Central memory CD4-positive, alpha-beta T cell (primary cell): ENCODE measurements at places on chromosomes 6 and 20.

GRCh38 chr6:6788394-6789032 lies 200.0 kb downstream of the LY86 start:
- DNase-seq, result no peak

- no peak for DNase-seq
Measured at GRCh38 chr6:41942067-41942851, 651 bp upstream of the CCND3 start.

GRCh38 chr20:57732226-57732625 lies 22.4 kb upstream of the PMEPA1 start:
- no peak for DNase-seq

DNA sequence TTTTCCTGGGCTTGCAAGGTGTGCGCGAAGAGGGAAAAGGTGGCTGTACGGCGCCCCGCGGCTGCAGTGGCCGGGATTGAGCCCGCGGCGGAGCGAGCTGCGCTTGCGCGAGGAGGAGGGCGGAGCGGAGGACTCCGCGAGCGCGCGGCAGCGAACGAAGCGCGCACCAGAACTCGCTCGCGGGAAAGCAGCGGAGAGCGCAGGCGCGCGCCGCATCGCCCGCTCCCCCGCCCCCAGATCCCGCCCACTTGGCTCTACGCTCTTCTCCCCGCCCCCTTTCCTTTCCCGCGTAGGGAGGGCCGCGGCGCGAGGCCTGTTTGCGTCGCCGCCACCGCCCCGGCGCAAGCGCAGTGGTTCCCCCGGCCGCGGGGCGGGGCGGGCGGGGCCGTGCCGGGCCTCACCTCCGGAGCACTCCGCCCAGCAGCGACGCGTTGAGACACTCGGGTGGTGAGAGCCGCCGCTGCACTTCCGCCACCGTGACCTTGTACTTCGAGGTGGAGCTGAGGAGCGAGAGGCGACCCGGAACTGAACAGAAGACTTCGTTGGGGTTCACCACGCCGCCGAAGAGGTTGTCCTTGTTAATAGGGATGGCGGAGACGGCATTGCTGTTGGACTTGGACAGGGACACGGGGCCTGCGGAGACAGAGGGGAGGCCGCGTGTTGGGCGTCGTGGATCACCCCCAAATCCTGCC lies 10.6 kb downstream of the TFAP2A start:
- DNase-seq, result peak; percentile 85

DNA sequence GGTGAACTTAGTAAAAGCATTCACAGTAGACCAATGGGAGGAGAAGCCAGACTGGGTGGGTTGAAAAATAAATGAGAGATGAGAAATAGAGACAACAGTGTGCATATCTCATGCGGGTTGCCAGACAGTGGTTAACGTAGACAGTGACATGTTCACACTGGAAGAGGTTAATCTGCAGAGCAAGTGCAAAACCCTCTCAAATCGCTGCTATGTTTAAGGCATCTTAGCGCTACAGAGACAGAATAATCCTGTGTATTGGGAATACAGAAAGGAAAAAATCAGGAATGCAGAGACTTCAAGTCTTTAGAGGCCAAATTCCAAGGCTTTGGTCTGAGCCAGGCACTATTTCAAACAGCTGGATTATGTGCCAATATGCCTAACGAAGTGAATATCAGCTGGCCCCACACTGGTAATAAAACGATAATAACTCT lies 107.1 kb downstream of the TSHZ2 start:
- DNase-seq, result no peak

- no peak for DNase-seq
Measured at GRCh38 chr20:44432618-44433577, 42.8 kb upstream of the TTPAL start.

DNA sequence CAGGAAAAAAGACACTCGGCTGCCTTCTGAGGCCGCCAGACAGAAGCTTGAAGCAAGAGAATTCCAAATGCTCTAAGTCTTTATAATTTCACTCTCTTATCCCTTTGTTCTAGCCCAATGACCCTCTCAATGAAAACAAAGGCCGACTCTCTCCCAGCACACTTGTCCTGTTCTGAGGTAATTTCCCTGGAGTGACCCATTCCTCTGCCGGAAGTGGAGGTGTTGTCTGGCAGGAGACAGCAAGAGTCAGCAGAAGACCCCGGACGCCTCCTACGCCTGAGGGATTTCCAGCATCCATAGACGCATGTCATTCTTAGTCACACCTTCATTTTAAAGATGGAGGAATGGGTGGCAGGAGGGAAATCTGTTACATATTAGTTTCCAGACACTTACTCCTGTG lies 110.3 kb downstream of the SOD2 start:
- no peak for DNase-seq

DNA sequence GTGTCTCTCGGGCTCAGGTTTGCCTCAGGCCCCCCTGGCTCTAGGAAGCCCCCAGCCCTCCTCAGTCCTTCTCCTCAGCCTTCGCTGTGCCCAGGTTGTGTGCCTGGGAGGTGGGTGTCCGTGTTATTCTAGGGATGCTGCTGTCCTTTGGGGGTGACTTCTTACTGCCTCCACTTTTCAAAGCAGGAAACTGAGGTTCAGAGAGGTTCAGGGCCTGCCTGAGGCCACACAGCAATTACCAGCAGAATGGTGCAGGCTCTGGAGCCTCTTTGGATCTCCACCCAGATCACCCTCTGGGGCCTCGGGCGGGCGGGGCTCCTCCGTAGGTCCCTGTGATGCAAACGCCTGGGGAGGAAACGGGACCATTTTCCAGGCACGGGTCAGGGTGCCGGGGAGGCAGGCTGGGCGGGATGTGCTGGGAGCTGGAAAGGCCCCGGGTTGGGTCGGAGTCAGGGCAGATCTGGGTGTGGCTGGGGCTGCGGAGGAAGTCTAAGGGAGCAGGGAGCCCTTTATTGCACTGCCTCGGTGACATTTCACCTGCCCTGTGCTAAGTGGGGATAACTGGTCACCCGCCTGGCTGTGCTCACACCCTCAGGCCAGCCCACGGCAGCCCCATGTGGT lies 23.2 kb downstream of the GATA5 start:
- no peak for DNase-seq
